ENCODE measurements at places on chromosomes 16 and 17.

GRCh38 chr17:3503285-3503684, 27.5 kb downstream of the ASPA start:
- DNase-seq = no peak

GRCh38 chr16:50210266-50211038, 55.9 kb upstream of the ADCY7 start:
- no peak for DNase-seq

DNA sequence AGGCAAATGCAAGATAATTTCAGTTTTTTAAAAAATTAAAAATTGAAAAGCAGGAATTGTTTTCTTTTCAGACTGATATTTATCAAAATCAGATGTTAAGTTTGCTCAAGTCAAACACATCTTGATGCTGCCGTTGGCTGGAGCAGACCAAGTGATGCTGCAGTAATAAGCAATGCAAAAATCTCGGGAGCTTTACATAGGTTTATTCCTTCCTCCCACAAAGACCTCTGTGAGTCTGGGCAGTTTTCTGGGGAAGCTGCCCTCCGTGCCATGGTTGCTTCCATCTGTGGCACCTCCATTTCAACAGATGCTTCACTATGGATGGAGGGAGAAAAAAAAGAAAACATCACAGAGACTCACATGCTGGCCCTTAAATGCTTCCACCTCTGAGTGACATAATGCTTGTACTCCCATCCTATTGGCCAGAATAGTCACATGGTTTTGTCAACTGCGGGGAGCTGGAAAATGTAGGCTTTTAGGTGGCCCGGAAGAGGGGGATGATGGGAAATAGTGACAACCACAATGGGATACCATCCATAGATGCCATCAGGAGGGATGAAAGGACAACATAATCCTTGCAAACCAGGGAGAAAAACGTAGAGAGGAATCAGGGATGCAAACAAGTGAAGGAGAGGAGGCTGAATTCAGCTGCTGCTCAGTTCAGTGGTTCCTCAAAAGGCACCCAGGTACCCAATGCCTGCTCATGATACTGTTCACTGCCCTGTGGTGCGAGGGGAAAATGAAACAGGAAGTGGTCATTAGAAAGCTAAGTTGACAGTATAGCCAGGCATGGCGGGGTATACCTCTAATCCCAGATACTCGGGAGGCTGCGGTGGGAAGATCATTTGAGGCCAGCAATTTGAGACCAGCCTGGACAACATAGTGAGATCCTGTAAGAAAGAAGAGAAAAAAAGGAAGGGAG, 13.5 kb upstream of the ERCC4 start:
- no peak for DNase-seq

GRCh38 chr17:82812601-82813000, 27.2 kb downstream of the ZNF750 start:
- DNase-seq = no peak

- no peak for DNase-seq
Measured at GRCh38 chr16:60739737-60740683, 1296.2 kb downstream of the CDH8 start.

GRCh38 chr16:764848-765487, 4.4 kb downstream of the MSLN start:
- DNase-seq = no peak

DNA sequence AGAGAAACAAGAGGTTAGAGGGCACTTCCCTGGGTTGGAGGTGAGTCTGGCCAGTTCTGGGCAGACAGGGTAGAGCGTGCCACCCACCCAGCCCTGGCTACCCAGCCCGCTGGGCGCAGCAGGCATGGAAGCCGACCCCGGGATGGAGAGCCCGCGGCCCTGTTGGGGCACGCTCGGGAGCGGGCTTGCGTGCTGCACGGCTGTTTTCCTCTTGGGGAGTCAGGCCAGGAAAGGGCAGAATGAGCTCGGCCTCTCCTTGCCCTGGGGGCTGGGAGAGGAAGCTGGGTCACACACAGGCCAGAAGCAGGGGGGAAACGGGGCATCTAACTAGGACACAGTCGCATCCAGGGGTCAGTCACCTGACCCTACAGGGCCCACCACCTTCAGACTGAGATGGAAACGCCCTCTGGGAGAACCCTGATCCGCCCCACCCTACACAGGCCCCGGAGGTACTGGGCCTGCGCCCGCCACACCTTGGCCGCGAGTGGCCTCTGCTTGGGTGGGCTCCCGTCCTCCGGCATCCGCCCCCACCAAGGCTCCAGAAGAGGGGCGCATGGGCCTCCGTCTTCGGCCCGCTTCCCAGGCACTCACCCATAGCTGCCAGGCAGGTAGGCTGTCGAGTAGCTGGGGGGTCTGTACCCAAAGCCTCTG, 1.2 kb downstream of the SOX15 start:
- DNase-seq = no peak

DNA sequence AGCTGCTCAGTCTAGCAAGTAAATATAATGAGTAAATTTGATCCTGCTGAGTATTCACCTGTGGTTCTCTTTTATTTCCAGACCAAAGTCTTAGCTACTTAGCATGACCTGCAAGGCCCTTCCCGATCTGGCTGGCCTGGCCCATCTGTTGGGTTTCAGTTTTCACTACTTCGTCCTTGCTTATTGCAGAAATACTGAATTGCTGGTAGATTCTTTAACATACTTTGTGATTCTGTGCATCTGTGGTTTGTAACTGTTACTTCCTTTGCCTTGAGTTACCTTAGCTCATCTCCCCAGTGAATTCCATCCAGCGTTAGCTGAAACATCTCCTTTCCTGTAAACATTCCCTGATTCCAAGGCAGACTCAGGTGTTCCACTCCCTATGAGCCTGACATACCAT, 131.1 kb downstream of the PHKB start:
- no peak for DNase-seq

DNA sequence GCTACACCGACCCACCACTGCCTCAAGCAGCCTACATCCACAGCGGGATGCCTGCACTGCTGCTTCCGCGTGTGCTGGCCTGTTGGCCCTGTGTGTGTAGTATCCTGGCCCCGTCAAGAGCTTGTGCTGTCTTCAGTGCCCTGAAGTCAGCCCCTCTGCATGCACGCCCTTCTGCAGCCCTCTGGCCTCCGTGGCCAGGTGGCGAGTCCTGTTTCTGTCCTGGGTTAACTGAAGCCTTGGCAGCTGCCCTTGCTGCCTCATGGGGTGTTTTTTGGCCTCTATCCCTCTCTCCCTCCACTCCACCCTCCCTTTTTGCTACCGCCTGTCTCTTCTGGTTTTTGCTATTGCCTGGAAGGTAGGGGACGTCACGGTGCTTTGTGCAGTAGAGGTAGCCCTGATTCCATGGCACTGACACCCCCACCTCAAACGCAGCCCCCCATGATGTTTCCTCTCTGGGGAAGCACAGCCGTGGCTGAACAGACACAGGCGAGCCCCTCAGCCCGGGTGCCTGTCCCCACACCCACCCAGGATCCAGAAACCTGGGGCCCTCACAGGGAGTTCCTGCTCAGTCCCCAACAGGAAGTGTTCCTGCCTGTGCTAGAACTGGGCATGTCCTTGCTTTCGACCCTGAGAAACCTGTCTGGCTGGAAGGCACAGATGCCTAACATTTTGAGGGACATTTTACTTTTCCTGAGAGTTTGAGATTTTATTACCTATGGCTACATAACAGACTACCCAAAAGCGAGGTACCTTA, 18.8 kb upstream of the AMZ2 start:
- no peak for DNase-seq

GRCh38 chr17:44467108-44467507, 36.1 kb downstream of the GPATCH8 start:
- no peak for DNase-seq

- DNase-seq = no peak
Measured at GRCh38 chr17:50288306-50288705, 14.0 kb downstream of the TMEM92 start.

DNA sequence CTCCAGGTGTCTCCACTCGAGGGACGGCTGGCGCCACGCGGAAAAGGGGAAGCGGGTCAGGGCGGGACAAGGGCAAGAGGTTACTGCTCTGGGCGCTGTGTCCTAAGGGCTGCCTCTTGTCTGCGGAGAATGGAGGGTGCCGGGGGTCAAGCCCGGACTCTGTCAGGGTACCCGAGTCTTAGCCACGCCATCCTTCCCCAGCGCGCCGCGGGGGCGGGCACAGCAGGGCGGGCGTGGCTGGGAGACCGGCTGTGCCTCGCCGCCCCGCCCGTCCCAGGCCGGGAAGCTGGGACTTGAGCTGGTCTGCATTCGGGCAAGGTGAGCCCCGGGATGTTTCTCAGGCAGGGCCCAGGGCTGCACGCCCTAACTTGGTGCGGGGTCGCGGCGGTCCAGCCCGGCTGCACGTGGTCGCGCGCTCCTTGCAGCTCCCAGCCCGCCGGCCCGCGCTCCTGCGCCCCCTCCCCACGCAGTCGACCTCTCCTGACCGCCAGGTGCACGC, 6.2 kb upstream of the ACTG1 start:
- DNase-seq = no peak

DNA sequence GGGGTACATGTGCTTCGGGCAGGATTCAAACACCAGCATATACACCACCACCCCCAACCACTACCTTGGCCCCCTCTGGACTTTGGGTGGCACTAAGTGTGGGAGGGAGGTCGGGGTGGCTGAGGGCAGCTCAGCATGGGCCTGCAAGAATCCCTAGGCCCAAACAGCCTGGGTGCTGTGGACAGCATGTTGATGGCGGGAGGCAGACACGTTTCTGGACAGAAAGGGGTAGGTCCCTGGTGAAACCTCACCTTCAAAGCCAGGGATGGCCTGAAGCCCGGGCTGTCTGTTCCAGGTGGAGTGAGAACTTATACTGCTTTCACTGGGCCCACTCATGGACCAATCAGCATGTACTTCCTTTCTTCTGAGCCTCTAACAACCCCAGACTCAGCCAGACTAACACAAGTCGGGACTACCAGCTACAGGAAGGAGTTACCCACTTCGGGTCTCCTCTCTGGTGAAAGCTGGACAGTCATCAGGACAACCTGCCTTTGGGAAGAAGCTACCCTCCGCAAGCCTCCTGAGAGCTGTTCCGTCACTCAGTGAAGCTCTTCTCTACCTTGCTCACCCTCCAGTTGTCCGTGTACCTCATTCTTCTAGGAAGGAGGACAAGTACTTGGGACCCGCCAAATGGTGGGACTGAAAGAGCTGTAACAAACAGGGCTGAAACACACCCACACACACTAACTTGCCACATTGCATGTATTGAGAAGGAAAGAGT, 203.0 kb downstream of the CPPED1 start:
- no peak for DNase-seq

- DNase-seq = no peak
Measured at GRCh38 chr16:50517450-50518252, 30.5 kb upstream of the NKD1 start.

DNA sequence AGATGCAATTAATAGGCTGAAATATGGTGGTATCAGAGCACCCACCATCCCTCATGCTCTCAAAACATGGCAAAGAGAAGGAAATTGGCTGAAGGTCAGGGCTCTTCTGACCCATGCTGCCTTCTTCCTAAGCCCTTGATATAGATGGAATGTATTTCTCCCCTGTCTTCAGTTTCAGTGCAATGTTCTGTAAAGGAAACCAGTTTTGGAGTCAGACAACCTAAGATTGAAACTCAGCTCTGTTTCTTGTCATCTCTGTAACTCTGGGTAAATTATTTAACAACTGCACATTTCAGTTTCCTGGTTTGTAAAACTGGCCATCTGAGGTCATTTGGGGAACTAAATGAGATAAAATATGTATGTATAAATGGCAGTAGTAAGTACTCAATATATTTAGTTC, 243.9 kb downstream of the CA10 start:
- DNase-seq = no peak

GRCh38 chr17:82812058-82812457, 27.8 kb downstream of the ZNF750 start:
- no peak for DNase-seq

- no peak for DNase-seq
Measured at GRCh38 chr17:60443713-60444112, 21.4 kb downstream of the CHCT1 start.

DNA sequence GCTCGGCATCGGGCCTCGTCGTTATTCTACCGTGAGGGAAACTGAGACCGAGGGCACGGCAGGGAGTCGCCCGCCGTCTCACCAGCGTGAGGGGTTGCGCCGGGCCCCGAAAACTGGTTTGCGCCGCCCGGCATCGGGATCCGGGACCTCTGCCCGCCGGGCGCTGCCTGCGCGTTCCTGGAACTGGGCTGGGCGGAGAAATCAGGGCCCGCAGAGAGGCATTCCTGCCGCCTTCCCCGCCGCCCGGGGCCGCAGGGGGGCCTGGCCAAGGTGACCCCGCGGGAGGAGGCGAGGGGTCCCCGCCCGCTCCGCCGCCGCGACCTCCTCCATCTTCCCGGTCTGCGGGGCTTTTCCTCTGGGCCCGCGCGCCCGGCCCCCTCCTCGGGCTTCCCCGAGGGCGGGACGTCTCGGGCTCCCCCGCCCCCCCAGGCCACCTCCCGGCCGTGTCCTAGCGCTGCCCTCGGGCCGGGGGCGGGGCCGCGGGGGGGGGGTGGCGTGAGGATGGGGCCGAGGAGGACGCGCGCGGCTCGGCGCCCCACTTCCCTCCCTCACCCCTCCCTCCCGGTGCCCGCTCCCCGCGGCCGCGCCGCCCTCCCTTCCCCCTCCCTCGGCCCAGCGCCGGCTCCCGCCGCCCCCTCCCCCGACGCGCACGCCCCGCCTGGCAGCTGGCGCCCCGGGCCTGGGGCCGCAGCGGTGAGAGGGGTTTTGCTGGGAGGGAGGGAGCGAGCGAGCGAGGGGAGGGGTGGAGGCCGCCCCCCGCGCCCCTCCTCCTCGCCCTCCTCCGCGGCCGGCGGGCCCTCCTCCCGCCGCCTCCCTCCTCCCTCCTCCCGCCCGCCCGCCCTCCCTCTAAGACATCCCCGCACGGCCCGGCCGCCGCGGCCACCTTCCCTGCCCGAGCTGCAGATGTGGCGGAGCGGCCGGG, at the start of gene GLIS2:
Gene GLIS2, plus strand, starts transcription at position 882 of the 922 bp plus-strand sequence. CDS start 16,214 bp downstream, outside the sequence.
- DNase-seq = no peak

DNA sequence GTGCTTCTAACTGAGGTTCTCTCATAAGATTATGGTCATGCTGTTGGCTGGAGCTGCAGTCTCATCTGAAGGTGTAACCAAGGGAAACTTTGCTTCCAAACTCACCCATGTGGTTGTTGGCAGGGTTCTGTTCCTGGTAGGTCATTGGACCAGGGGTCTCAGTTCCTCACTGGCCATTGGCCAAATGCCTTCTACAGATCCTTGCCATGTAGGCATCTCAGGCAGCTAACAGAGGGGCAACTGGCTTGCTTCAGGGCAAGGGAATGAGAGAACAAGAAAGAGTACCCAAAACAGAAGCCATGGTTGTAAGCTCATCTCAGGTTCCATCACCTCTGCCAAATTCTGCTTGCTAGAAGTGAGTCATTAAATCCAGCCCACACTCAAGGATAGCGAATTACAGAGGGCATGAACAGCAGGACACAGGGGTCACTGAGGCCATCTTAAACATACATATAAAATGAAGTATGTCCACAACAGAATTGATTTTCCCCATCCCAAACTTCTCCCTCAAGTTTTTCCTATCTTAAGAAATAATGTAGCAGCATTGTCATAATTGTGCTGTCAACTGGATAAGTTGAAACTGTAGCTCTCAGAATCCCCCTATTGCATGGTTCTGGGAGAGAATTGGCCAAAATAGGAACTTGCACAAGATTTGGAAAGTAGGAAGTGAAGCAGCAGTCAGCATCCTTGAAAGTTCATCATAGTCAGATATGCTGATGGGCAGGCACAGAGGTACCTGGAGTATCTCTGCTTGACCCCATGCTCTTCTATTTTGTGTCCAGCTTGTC, 42.4 kb upstream of the CES5A start:
- DNase-seq = no peak
